NCI-H2171 (cell line): ENCODE measurements at places on chromosomes 5 and 9.

- DNase-seq: no peak
These were observed 367.5 kb upstream of the BRINP1 start for GRCh38 chr9:119736491-119737454.

- no peak for DNase-seq
These were observed 21.5 kb downstream of the PLPP7 start for GRCh38 chr9:131310833-131311554.

DNA sequence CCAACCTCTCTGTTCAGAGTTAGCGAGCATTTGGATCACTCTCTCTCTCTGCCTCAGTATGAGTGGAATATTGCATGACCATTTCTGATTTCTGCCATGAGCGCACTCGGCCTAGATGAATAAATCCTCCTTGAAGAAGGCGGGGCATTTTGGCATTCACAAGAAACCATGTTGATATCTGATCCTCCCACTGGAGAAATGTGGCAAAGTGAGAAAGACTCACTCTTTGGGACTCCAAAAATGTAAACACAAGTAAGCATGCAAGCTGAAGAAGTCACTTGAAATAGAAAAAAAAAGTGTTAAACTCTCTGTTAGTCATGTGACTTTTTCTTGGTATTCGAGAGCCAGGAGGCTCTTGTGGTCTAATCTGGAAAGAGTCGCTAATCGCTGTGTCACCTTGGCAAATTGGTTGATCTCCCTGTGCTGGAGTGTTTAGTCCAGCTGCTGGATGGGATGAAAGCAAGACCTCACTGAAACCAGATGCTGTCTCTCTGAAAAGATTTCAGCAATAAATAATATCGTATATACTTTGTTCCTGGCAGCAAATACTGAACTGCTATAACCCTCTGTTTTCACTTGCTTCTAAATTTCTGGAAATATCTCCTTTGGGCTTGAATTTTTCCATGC, 95.5 kb downstream of the GHR start:
- DNase-seq: no peak

DNA sequence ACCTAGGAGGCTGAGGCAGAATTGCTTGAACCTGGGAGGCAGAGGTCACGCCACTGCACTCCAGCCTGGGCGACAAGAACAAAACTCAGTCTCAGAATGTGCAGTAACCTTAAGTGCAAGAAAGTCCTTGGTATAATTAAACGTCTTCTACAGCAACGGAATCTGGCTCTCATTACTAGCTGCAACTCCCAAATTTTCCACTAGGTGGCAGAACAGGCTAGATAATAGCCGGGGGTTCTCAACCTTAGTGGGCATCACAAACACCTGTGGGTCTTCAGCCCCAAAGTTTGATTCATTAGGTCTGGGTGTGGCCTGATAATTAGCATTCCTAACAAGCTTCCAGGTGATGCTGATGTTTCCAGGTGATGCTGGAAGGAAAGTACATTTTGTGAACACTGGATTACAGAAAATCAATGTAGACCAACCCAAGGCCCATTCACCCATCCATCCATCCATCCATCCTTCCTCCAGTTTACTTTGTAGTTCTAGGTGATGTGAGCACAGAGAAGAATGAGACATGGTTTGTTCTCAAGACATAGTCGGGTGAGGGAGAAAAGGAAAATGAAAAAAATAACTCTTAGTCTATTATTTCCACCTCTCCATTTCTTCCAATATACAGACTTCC, 37.3 kb downstream of the FBXW2 start:
- DNase-seq: no peak

- DNase-seq: no peak
These were observed 135.0 kb downstream of the TAF11L14 start for GRCh38 chr5:17769277-17769676.

GRCh38 chr9:18768951-18769622, 263.9 kb downstream of the SAXO1 start:
- no peak for DNase-seq

DNA sequence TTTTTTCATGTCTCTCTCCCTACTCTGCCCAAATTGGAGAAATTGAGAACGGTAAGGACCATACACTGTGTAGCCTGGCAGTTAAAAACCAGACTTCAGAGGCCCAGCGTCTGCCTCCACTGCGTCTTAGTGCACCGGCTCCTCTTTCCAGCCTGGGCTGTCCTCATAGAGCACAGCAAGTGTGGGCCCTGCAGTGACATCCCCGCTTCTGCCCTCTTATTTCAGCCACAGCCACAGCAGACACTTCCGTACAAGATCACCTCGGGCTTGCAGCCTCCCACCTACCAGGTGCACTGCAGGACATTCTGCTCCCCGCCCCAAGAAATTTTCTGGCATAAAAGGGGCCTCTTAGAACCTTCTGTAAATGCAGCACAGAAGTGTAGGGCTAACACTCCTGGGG, 21.4 kb upstream of the SMIM23 start:
- no peak for DNase-seq

- no peak for DNase-seq
These were observed 7.9 kb downstream of the CYSTM1 start for GRCh38 chr5:140182803-140183367.
